Activated CD8-positive, alpha-beta T cell treated with anti-CD3 and anti-CD28 coated beads for 36 hours (primary cell): ENCODE measurements at places on chromosomes 2 and 18. TPM values are rescaled to one million over a fixed set of nuclear protein-coding genes. Genes with fewer than 3 reads are reported as not detected.

DNA sequence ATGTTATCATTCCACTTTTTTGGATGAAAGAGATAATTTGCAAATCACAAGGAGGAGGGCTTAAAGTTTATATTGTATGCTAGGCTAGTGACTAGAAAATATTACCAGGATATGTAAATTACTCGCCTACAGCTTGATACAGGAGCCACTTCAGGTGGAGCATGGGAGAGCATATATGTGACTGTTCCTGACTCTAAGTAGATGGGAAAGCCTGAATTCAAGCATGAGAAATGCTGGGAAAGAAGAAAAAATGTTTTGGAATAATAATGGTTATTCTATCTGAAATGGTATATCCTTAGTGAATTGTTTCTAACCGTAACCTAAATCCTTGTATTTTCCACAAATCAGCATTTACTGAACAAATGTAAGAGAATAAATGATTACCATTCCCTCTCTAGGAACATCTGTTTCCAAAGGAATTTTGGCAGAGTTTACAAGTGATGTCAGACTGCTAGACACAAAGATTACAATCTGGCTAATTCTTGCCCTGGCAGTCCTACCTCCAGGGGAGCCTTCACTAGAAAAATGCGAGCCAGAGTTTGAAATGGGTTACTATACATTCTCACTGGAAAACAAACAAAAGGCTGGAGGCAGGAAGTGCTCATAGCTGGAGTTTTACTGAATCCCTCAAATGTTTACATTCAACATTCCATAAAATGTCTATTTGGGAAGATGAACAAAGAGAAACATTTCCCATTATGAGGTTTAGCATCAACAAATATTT lies 129.4 kb upstream of the MAPRE2 start:
- DNase-seq = no peak

DNA sequence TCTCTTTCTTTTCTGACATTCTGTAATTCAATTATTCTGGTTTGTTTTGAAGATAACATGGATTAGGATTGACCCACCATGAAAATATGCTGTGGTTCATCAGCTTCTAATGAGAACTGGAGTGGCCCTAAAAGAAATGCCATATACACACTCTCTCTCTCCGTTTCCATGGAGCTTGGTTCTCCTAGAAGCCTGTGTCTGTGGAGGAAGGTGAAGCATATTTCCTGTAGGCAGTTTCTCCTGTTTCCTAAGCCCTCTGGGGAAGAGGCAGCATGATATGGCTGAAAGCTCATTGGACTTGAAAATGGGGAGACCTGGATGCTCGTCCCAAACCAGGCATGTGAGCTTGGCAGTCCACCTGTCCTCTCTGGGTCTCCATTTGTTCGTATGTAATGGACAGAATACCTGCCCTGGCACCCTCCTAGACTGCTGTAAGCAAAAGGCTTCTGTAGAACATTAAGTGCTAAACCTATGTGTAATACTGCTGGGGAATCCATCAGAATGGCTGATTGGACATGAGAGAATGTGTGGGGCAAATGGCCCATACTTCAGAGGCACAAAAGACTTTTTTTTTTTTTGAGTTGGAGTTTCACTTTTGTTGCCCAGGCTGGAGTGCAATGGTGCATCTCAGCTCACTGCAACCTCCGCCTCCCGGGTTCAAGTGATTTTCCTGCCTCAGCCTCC lies 75.3 kb upstream of the PPP1CB start:
- DNase-seq = no peak

DNA sequence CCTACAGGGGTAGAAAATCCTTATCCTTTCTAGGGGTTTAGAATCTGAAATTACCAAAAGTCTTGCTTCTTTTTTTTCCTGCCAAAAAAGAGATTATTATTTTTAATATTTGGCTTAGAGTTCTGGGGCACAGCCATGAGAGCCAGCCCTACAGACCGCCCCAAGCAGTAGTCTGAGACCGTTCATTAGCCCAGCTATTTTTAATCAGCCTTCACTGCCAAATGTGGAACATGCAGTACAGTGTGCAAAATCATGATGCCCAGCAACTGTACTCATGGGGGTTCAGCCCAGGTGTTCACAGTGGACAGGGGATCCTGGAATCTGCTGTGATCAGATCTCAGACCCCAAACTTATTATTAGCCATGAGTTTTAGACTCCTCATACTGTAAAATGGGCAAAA lies 60.4 kb downstream of the GRB14 start:
- no peak for DNase-seq

DNA sequence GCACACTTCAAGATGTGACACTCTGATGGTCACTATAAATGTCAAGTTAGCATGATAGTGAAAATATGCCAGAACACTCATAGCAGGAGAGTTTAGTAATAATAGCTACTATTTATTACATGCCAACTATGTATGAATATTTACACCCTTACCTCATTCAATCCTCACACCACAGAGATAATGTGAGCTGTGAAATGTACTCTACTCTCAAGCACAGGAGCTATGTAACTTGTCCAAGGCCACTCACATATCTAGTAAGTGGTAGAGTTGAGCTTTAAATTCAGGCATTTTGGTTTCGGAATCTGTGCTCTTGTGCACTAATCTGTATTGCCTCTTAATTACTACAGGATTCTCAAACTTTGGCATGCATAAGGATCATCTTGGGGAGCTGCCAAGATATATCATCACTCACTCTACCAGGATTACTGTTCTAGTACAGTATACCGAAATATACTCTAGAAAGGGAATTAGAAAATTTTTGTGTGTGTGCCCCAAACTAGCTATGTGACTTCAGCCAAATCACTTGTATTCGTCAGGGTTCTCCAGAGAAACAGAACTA lies 154.3 kb downstream of the PLCL1 start:
- DNase-seq = no peak

DNA sequence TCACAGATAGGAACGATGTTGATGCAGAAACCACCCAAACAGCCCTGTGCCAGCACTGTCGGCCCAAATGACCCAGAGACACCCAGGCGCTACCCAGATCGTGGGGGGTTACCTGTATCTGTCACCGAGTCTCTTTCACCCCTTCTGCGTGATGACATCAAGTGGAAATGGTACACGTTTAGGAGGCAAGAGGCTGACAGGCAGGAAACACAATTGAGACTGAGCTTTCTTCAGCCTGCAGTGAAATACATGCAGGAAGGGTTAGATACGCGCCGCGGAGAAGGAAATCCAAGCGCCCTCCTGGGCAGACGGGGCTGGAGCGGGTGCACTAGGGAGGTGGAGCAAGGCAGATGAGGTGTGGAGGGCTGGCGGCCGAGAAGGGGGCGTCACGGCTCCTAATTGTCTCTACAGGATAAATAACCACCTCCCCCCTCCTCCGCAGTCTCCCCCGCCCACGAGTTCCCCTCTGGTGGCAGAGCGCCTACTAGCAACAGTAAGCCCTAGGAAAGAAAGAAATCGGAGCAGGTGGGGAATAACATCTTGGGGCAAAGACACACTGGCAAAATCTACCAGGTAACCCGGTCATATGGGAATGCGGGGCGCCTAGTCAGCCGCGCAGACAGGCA lies at the start of gene RNF152:
Gene RNF152, minus strand, starts transcription at position 325 of the 626 bp plus-strand sequence. CDS start 76,544 bp downstream, outside the sequence.
- DNase-seq = peak; percentile 40

GALNT5 gene
- not detected for total RNA-seq

VIL1 gene
- total RNA-seq = not detected

SIX3 gene
- not detected for total RNA-seq

FLACC1 gene
- 0.59 TPM for total RNA-seq

RPE gene
- 58.1 TPM for total RNA-seq
